Gastroesophageal sphincter (tissue), 4 donors: ENCODE measurements at places on chromosomes 1 and 21. TPM values are rescaled to one million over a fixed set of nuclear protein-coding genes. Genes with fewer than 3 reads are reported as not detected.

Gene S100A14
- total RNA-seq = 8.9 TPM

Gene PRPF38A
- total RNA-seq = 19.9 TPM

Gene RXFP4
- not detected for total RNA-seq

Gene S100A16
- 84.0 TPM for total RNA-seq

Gene FCRL3
- 0.12 TPM for total RNA-seq

Gene CHD5
- total RNA-seq = 5.4 TPM

Gene WNT3A
- not detected for total RNA-seq

Gene GJC2
- total RNA-seq = 7.6 TPM

Gene TFF1
- total RNA-seq = not detected

Gene SMIM1
- total RNA-seq = 2.6 TPM

Gene ITGB2
- 18.6 TPM for total RNA-seq

Gene ANGPTL3
- not detected for total RNA-seq

Gene MARK1
- total RNA-seq = 23.0 TPM

Gene KRTAP20-4
- not detected for total RNA-seq

Gene TNFAIP8L2
- 0.85 TPM for total RNA-seq

Gene E2F2
- not detected for total RNA-seq

Gene TP73
- 0.22 TPM for total RNA-seq

Gene CSRP1
- 9,179 TPM for total RNA-seq

Gene SPRR2A
- 0.67 TPM for total RNA-seq

Gene KRTAP12-2
- total RNA-seq = not detected

Gene CD55
- 24.7 TPM for total RNA-seq

Gene HSF2BP
- total RNA-seq = 0.93 TPM

Gene DDX20
- 11.6 TPM for total RNA-seq

Gene TFAP2E
- not detected for total RNA-seq

Gene WNT4
- total RNA-seq = not detected

Gene CELA3B
- not detected for total RNA-seq

Gene UBASH3A
- not detected for total RNA-seq

Gene TMEM240
- 18.1 TPM for total RNA-seq

Gene PAQR6
- total RNA-seq = 3.4 TPM

Gene GPR25
- not detected for total RNA-seq

Gene PPOX
- 16.3 TPM for total RNA-seq

Gene GRIK3
- 7.8 TPM for total RNA-seq

Gene RNU1-1
- total RNA-seq = under 0.01 TPM
